ENCODE measurements at places on chromosomes 5 and 9.

- DNase-seq, result no peak
Observed at GRCh38 chr5:144510845-144511579, 340.3 kb downstream of the KCTD16 start.

DNA sequence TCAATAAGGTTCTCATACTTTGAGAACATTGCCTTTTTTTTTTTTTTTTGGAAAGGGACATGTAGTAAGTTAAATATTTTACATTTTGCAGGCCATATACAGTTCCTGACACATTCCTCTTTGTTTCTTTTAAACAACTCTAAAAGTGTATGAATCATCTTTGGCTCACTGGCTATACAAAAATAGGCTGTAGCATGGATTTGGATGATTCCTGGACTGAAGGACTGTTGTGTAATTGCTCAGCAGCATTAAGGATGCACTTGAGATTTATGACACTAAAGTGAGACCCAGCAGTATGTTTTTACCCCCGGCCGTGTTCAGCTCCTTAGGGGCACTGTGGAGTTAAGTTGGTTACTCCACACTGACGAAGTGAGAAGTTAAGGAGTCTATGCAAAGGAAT is 41.3 kb downstream of the VPS13A start:
- no peak for DNase-seq

GRCh38 chr9:129655696-129656095 is 9.8 kb upstream of the PRRX2 start:
- no peak for DNase-seq

DNA sequence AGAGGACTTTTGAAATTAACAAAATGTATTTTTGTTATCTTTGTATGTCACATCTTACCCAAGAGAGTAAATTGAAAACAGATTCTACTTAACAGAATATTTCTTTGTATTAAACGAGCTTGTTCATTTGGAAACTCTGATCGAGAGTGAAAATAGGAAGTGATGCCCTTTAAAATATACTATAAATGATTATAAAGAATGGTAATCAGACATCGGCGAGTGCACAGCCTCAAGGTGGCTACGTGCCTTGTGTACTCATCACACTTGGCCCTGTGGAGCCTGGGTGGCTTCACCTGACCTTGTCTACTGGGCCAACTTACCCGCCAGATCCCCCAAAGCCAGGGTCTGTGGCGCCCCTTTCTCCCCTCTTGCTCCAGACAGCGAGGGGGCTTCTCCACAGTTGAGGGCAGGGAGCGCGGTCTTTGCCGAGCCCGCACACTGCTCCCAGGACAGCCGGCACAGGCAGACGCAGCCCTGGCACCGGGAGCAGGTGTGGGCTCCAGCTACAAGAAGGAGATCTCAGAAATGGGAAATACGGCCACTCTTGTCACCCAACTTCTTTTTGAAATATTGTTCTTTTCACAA is 243.2 kb downstream of the CEMIP2 start:
- no peak for DNase-seq

DNA sequence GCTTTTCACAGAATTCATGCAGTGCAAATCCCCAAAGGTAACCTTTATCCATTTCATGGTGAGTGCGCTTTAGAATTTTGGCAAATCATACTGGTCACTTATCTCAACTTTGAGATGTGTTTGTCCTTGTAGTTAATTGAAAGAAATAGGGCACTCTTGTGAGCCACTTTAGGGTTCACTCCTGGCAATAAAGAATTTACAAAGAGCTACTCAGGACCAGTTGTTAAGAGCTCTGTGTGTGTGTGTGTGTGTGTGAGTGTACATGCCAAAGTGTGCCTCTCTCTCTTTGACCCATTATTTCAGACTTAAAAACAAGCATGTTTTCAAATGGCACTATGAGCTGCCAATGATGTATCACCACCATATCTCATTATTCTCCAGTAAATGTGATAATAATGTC is 21.3 kb downstream of the PCA3 start:
- DNase-seq, result no peak

DNA sequence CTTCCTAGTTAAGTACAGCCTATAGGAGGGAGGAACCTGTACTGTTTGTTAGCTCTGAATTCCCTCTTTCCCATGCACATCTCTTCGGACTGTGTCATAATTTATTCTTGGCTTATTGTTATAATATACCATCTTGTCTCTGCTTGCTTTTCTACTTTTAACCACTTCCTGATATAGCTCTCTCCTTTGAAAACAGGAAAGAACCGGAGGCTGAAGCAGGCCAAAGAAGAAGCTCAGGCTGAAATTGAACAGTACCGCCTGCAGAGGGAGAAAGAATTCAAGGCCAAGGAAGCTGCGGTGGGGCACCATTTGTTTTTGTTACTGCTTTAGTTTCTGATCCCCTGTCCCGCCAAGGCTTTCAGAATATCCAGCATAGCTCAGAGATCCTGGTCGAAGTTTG is 4.8 kb downstream of the ATP6V1G1 start:
- DNase-seq, result no peak

- DNase-seq, result no peak
Observed at GRCh38 chr9:112506571-112506970, 19.9 kb downstream of the KIAA1958 start.

DNA sequence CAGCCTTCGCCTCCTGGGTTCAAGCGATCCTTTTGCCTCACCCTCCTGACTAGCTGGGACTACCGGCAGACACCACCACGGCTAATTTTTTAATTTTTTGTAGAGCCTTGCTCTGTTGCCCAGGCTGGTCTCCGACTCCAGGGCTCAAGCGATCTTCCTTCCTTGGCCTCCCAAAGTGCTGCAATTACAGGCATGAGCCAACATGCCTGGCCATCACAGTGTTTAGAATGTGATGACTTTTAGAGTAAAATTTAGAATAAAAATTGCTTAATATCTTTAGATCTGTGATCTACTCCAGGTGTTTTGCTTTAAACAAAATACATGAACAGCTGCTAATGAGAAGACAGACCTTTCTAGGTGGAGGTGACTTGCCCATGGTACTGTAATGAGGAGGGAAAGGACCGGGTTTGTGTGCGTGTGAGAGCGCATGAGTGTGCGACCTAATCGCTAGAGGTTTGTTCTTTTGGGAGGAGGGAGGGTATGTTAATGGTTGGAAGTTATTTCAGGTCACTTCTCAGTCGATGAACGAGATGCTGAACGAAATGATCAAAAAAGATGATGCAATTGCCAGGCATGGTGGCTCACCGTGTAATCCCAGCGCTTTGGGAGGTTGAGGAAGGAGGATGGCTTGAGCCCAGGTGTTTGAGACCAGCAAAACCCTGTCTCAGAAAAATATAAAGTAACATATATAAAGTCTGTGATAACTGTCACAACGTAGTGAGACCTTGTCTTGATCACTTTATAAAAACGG is 2.0 kb downstream of the CNOT6 start:
- DNase-seq, result no peak

DNA sequence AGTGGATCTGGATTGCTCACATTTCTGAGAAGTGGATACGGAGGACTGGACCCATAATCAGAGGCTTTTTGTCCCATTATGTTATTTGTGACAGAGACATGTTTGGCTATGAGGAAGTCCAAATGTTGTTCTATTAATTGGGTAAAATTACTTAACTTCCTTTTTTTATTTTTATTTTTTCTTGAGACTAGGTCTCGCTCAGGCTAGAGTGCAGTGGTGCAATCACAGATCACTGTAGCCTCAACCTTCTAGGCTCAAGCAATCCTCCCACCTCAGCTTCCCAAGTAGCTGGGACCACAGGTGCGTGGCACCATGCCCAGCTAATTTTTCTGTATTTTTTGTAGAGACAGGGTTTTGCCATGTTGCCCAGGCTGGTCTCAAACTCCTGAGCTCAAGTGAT is 11.9 kb upstream of the PGGT1B start:
- no peak for DNase-seq

- no peak for DNase-seq
Observed at GRCh38 chr5:62896121-62896893, 317.7 kb downstream of the LRRC70 start.

DNA sequence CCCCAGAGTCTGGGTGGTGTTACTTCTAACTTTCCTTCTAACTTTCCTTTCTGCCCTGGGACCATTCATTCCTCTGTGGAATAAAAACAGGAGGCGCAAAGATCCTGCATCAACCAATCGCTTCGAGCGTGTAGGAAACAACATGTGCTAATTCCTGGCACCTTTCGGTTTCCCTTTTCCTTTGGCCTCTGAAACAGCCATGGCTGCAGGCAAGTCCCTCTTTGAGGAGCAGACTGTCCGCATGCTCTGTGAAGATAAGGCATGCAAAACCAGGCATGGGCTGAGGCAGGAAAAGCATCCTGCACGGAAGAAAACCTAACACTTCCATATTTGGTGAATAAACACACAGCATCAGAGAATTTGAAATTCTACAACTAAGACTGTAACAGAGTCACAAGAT is 128.3 kb downstream of the HSD17B3 start:
- no peak for DNase-seq

- DNase-seq, result no peak
Observed at GRCh38 chr5:107277485-107278125, 393.1 kb downstream of the EFNA5 start.

DNA sequence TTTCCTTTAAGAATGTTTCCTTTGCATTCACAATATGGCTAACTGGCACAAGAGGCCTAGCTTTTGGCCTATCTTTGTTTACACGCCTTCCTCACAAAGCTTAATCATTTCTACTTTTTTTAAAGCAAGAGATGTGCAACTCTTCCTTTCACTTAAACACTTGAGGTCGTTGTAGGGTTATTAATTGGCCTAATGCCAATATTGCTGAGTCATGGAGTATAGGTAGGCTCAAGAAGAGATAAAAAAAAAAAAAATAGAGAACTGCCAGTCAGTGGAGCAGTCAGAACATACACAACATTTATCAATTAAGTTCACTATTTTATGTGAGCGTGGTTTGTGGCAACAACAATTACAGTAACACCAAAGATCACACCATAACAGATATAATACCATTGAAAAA is 5.9 kb downstream of the FKBP15 start:
- no peak for DNase-seq

GRCh38 chr9:115416299-115416698 is 298.3 kb upstream of the TNC start:
- no peak for DNase-seq

GRCh38 chr5:119393746-119394145 is 37.9 kb downstream of the TNFAIP8 start:
- DNase-seq, result no peak

DNA sequence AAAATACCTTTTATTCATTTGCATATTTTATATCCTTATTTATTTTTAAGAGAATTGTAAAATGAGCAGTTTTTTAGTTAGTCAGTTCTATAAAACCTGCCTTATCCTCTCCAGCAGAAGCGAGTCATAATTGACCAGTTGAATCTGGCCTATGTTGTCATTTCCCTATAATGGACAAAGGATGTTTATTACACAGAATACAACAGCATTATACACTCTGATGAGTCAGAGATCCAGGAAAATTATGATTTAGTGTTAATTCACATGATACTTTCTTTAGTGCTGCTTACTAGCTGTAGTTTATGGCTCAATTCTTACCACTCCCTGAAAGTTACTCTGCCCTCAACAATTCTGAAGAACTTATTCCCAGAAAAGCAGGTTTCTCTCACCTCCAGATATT is 26.8 kb upstream of the LURAP1L start:
- no peak for DNase-seq

DNA sequence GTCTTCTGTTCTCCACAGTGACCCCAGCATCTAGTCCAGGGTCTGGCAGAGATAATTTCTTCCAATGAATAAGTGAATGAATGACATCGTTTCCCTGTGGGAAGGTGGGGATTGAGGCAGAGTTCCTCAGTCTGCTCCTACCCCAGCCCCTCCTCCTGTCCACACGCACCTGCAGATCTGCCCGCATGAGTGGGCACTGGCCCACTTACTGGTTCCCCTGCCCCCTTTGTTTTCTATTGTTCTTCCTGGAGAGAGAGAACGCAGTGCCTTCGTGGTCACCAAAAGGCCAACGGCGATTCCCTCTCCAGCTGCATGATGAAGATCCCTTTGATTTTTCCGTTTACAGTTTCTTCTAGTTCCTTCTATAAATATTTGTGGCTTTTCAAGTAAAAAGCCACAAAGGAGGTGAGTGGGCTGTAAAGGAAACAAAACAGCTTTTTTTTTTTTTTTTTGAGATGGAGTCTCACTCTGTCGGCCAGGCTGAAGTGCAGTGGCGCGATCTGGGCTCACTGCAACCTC is 5.8 kb upstream of the FPGS start:
- no peak for DNase-seq

GRCh38 chr5:113246361-113246870 is 188.4 kb downstream of the TSSK1B start:
- DNase-seq, result no peak

- DNase-seq, result no peak
Observed at GRCh38 chr9:6096821-6097220, 81.4 kb upstream of the RANBP6 start.

GRCh38 chr5:122063836-122064235 is 14.2 kb downstream of the LOX start:
- DNase-seq, result no peak

GRCh38 chr5:180333661-180334060 is 19.5 kb downstream of the GFPT2 start:
- DNase-seq, result no peak

DNA sequence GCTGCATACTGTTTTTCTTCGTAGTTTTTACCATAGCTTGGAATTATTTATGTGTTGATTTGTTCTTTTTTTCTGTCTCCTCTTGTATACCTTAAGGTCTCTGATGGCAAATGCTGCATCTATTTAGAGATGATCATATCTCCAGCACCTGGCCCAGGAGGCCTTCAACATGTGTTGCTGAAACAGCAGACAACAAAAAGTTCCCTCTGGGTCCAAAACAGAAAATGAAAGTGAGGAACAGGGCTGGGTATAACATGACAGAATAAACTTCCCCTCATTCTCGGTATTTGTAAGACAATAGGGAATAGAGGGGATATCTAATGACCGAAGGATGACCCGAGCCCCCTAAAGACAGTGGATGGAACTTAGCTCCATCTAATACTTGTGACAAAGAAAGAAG is 22.7 kb upstream of the PCSK1 start:
- no peak for DNase-seq

DNA sequence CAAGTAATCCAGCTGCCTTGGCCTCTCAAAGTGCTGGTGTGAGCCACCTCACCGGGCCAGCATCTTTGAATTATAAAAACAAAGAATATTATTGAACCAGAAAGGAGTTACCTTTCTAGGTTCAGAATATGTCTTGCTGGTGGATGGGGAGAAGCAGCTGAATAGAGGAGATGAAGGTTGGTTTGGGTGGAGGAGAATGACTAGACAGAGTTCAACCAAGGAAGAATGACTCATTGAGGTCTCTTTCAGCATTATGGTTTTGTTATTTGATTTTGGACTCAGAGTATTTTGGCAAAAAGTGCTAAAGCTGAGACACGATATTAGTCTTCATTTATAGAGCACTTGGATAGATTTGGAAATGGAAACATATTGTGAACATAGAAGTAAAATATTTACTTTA is 75.2 kb upstream of the MPDZ start:
- no peak for DNase-seq

- DNase-seq, result no peak
Observed at GRCh38 chr5:102715082-102715807, 39.9 kb upstream of the PAM start.

DNA sequence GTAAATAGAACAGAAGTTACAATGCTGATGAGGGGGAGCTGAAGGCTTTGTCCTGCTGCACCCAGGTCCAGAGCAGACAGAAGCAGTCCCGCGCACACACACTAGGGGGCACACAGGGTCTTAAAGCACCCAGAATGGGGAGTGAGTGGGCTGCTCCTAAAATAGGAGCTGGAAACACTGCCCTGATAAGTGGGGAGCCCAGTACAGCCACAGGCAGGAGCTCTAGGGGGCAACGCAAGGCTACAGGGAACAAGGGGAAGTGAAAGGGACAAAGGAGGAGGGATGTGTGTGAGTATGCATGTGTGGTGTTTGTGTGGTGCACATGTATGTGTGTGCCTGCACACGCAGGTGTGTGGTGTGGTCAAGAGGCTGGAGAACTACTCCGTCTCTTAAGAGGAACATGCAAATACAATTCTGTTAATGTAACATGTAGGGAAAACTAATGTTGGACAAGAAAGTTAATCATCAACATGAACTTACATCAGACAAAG is 191.5 kb downstream of the ROR2 start:
- DNase-seq, result no peak
